ENCODE measurements at places on chromosomes 5 and 9.
A peak's percentile ranks its signal among the peaks of the same experiment; 100 is the strongest.

DNA sequence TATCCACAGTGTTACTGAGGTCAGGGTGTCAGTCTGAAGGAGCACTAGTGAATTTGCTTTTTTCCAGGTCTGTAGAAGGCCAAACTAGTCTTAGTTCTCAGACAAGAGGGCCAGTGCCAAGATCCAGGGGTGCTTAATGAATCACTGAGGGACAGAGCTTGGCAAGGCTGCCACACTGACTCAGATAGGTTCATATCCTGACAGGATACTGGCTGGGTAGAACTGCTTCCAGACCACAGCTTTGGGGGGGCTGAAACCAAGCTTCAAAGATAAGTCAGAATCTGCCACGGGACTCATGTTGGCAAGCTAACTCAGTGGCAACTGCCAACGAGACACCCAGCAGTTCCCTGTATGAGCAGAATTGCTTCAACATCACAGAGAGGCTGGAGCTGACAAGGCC, 1125.4 kb downstream of the EFNA5 start:
- DNase-seq = no peak

GRCh38 chr5:16826379-16827125, 109.5 kb downstream of the MYO10 start:
- DNase-seq = no peak

DNA sequence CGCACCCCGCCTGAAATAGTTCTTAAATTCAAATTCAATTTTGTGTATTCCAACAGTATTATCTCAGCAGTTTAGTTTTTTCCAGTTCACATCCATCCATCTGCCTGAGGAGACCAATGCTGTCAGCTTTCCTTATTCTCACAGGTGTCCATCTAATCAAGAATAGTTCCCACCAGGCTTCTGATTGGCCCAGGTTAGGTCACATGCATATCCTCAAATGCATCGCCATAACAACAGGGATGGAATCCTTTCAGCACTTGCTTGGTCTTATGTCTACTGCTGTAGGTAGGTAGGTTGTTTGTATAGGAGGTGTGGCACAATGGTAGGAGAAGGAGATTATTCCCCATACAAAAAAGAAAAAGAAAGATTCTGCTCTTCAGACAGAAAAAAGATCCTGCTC, 91.2 kb downstream of the UBE2R2 start:
- DNase-seq = no peak

DNA sequence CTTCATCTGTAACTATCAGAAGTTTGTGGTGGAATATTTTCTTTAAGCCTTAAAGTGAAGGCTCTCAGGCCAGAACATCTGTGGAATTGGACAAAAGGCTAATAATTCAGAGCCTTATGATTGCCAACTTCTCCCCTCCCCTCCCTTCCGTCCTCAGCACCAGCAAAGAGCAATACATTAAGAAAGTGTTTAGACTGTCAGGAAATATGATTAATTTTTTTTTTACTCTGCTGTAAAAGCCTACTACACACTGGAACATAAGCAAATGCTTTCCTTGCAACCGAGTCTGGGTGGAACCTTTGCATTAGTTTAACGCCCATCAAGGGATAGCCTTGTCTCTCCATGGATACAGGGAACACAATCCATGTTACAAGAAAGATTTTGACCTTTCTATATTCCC, 110.3 kb upstream of the TARS1 start:
- no peak for DNase-seq

DNA sequence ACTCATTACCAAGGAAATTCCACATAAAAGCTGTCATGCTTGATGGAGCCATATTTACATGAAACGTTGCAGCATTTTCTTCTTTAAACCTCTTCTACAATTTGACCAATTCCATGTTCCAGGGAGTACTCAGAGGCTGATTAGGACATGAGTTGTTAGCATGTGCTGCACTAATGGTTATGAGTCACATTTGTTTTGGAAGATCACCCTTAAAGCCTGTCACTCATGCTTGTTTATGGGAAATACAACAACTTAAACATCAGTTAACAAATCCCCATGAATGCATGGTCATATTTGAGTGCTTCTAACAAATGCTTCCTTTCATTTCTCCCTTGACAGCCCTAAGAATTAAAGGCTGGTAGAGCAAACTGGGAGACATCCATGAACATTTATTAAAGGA, 156.1 kb downstream of the GHR start:
- peak; percentile 14 for DNase-seq

DNA sequence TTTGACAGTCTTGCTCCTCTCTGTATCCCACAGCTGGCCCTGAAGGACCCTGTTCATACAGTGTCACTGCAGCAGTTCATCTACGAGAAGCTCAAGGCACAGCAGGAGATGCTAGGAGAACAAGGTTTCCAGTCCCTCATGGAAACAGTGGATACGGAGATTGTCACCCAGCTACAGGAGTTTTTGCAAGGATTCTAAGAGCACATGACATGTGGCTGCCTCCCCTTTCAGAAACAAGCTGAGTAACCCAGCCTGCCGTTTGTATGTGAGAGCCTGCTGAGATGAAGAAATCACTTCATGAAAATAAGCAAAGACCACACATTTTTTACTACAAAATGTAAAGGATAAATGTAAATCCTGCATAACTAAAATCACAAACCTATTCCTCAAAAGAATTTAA, 48.5 kb downstream of the LRRC70 start:
- no peak for DNase-seq

DNA sequence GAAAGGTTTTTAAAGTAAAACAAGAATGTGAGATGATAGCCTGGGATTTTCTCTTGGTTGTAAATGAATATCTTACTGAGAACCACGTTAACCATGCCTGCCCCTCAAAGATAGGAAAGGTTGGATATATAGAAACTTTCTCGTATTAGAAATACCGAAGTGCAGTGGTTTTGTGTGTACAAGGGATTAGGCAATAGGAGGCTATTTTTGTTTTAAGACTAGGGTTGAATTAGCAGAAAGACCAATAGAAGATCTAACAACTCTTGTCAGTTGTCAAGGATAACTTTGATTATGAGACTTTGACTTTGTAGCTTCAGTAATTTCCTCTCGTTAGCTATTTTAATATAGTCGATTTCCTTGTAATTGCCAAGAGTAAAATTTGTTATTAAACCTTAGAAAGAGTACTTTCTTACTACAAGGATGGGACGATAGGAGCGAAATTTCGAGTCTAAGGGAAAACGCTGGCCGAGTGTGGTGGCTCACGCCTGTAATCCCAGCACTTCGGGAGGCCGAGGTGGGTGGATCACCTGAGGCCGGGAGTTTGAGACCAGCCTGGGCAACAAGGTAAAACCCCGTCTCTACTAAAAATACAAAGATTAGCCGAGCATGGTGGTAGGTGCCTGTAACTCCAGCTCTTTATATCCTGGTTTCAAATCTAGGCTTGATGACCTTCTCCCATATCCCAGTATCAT, 838 bp downstream of the POLK start:
- no peak for DNase-seq

GRCh38 chr5:154047324-154047723, 8.6 kb downstream of the MFAP3 start:
- DNase-seq = no peak

DNA sequence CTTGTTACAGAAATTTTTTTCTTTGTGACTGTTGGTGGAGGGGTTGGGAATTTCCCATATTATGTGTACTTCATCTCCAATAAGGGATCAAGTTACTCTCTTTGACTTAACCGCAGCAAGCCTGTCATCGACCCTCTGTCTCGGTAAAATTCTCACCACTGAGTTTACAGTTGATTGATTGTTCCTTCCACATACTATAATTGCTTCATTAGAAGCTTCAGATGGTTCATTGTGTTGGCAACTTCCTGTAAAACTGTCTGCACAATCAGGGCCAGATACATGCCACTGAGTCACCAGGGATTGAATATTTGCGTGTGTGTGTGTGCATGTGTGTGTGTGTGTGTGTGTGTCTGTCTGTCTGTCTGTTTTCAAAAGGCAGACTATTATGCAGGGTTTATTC, 176.6 kb downstream of the ZNF462 start:
- no peak for DNase-seq

DNA sequence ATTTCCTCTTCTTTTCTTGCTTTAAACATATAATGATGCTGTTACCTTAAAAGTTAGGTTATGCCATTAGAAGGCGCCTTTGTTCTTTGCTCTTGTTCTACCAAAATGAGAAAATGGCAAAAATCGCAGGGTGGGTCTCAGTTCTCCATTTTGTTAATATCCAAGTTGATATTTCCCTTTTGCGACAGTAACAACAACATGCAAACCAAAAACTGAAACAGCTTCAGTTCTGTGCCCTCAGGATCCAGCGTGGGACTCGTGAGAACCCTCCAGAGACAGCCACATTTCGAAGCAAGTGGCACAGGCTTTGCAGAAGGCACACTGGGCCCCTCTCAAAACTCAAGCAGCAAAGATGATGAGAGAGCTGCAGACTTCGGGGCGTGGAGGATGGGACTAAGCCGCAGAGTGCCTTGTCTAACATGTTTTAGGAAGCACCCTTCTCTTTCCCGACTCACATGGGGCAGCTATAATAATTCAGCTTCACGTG, 33.0 kb upstream of the LCP2 start:
- DNase-seq = no peak

DNA sequence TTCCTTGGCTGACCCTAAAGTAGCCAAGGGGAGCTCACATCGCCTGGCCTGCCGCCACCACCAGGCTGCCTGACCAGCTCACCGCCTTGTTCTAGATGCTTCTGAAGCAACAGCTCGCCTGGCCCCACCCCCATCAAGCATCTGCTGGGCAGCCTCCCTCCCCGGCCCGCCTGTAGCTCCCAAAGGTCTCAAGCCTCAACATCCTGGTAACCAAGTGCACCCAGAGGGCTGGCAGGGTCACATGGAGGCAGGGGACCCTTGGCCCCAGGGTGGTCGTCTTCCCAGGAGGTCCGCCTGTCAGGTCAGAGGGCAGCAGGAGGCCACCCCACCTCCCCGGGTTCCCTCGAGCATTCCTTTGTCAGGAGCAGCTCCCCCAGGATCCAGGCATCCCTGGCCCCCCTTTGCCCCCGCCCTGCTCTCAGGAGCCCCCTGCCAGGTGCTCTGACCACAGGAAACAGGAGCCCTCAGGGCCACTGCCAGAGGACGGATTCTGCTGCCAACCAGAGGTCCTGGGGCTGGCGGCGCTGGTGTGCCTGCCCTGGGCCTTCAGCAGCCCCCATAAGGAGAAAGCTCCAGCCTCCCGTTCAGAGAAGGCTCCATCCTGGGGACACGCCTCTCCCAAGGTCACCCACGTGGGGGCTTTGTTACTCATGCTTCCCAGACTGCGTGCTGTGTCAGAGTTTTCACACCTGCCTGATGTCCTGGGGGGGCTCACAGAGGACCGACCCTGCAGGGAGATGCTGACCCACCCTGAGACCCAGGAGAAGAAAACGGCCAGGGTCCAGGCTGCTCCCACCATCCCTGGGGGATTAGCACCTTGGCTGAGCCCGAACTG, 3.5 kb upstream of the LRRC14B start:
- no peak for DNase-seq

DNA sequence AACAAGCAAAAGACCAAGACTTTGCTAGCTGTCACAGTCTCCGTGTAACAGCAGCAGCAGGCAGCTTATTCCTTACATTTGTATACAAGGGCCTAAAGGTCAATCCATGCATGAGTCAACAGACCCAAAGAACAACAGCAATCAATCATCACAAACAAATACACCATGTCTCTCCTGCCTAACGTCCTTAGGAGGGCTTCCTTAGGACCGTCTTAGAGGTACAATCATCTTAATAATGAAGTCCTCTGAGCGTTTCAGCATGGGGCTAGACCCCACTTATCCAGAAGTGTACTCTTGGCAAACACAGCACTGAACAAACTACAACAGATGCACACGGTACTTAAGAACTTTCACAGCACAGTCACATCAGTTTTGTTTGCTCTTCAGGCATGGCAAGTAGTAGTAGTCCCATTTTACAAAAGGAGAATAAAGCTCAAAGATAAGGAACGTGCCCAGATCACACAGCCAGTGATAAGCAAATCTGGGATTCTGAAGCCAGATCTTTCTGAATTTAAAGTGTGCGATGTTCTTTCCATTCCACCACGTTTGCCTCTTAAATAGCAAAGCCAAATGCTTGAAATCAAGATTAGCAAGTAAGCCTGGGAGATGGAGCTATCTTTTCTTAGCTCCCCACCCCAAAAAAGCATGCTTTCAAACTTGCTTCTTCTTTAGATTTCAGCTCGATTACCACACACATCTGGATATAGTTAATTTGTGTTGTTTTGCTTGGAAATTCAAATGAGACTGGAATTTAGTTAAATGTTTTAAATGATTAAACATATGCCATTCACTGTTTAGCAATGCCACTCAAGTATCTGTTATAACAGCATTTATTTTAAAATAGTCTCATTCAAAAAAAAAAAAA, 24.2 kb downstream of the PSMB7 start:
- no peak for DNase-seq

GRCh38 chr5:122296871-122297270, 15.2 kb upstream of the SNCAIP start:
- DNase-seq = no peak

GRCh38 chr5:154473581-154474283, 4.3 kb downstream of the HAND1 start:
- DNase-seq = no peak

- no peak for DNase-seq
These were observed 16.6 kb downstream of the FBP2 start for GRCh38 chr9:94577036-94577435.

GRCh38 chr9:117957267-117957666, 253.1 kb downstream of the TLR4 start:
- no peak for DNase-seq

GRCh38 chr5:50699737-50700136, 33.3 kb downstream of the PARP8 start:
- no peak for DNase-seq

- DNase-seq = no peak
These were observed 21.5 kb upstream of the PLEKHG4B start for GRCh38 chr5:70440-70839.

GRCh38 chr5:178895615-178896571, at the start of gene ZFP2:
ZFP2 (plus strand) TSS chr5:178895913; CDS start chr5:178931314, 35,401 bp downstream.
- peak; percentile 66 for DNase-seq

DNA sequence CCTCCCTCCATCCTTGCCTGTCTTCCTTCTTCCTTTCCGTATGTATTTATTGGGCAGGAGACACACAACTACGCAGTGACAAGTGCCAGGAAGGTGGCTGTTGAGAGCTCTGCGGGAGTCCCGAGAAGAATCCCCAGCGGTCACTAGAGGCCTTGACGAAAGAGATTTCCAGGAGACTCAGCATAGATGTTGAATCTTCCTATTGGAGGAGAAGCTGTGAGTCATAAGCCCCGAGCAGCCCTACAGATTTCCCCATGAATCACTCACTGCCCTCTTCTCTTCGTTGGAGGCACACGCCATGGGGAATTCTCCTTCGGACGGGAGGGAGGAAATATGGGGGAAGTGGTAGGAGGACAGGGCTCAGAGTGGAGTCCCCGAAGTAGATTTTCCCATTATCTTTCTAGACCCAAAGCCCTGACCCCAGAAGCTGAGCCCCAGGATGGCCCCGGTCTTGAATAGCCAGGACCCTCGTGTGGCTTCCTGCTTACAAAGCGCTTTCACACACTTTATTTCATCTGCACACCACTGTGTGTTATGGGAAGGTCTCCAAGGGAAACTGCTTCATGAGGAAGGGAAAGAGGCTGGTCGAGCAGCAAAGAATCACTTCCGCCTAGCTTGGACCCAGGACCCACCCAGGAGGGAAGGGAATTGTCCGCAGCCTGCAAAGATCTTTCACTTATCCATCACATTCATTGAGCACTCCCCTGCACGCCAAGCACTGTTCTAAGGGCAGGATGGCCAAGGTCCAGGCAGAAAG, 12.7 kb downstream of the DUSP1 start:
- DNase-seq = peak; percentile 86

- DNase-seq = peak; percentile 99
These were observed 22.2 kb downstream of the TNFSF8 start for GRCh38 chr9:114908104-114908622.

All from trophoblast cell (in vitro differentiated cells and primary cell).